ENCODE measurements at places on chromosomes 4 and X.

GRCh38 chrX:150934453-150934852 is 36.0 kb upstream of the CD99L2 start:
- DNase-seq = peak; percentile 21

- no peak for DNase-seq
Observed at GRCh38 chr4:40524366-40525041, 105.2 kb downstream of the RBM47 start.

DNA sequence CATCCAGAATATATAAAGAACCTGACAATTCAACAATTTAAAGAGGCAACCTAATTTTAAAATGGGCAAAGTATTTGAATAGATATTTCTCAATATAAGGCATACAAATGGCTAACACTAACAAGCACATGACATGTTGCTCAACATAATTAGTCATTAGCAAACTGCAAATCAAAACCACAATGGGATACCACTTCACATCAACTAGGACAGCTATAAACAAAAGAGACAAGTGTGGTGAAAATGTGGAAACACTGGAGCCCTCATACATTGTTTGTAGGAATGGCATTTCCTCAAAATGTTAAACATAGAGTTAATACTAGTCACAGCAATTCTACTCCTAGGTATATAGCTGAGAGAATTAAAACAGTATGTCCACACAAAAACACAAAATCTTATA is 96.7 kb downstream of the CORIN start:
- no peak for DNase-seq

DNA sequence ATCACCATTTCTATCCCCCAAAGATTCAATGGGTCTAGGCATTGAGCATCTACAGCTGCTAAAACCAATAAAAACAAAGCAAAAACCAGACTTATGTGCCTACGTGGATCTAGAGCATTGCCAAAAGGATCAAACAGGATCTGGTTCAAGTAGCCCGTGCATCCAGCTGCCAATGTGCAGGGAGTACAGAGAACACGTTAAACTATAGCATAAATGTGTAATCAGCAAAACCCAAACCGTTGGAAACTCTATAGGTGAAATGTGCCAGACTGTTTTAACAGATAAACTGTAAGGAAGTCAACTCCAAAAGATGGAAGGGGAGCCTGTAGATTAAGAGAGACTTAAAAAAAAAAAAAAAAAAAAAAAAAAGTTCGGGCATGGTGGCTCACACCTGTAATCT is 58.5 kb downstream of the APOO start:
- no peak for DNase-seq

- DNase-seq = no peak
Observed at GRCh38 chrX:252244-252956, 28.8 kb upstream of the PLCXD1 start.
